ENCODE measurements at places on chromosomes 6 and 20.

- no peak for DNase-seq
Observed at GRCh38 chr6:133972388-133972787, 19.4 kb downstream of the TBPL1 start.

DNA sequence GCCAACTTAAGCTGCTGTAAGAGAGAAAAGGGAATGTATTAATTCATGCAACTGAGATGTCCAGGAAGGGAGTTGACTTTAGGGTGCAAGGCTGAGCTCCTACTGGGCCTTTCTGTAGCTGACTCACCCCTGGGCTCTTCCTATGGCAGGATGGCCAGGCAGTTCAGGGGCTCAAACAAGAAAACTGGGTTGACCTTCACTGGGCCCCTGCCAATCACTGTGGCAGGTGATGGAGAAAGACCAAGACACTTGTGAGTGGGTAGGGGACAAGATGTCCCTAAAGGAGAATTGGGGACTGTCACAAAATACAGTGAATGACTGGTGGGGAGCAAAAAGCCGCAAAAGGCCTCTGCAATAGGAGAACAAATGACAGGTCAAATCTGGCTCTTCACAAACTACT lies 21.5 kb upstream of the RALGAPA2 start:
- DNase-seq = no peak

GRCh38 chr6:124983383-124984083 lies 21.3 kb downstream of the RNF217 start:
- DNase-seq = no peak

- DNase-seq = no peak
Observed at GRCh38 chr6:107801173-107801886, 22.8 kb downstream of the SCML4 start.

- no peak for DNase-seq
Observed at GRCh38 chr20:1876975-1877608, 18.1 kb upstream of the SIRPA start.

GRCh38 chr20:41320976-41321375 lies 3.4 kb upstream of the ZHX3 start:
- no peak for DNase-seq

- DNase-seq = no peak
Observed at GRCh38 chr6:72261554-72261953, 360.3 kb upstream of the KCNQ5 start.

DNA sequence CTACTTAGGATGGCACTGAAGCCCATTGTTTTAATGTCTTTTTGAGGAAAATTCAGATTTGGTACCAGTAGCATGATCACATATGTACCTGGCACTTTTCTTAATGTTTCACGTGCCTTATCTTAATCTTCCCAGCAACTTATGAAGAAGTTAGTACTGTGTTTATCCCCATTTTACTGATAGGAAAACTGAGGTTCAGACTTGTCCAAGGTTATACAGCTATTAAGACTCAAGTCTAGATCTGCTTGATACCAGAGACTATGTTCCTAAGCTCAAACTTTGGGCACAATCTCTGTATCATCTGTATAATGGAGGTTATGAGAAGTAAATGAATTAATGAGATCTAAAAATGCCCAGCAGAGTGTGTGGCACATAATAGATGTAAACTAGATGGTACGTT lies 179.7 kb upstream of the SUPT3H start:
- no peak for DNase-seq

GRCh38 chr6:121319112-121319553 lies 15.1 kb downstream of the TBC1D32 start:
- DNase-seq = no peak

DNA sequence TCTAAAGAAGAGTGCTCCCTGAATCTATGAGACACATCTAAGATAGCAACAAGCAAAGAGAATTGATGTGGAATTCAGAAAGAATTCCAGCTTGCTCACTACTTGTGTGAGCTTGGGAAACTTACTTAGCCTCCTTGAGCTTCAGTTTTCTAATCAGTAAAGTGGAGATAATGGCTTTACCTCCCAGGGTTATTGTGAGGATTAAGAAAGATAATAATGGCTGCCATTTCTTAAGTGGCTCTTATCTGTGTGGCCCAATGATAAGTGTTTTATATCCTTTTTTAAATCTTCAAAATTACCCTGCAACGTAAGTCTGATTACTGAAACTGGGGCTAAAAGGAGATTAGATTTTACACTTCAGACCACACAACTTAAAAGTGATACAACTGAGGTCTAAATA lies 418.5 kb downstream of the LMBRD1 start:
- DNase-seq = no peak

- DNase-seq = no peak
Observed at GRCh38 chr20:7232796-7233195, 465.3 kb downstream of the BMP2 start.

- DNase-seq = no peak
Observed at GRCh38 chr6:24847402-24847801, 48.7 kb upstream of the ARMH2 start.

- no peak for DNase-seq
Observed at GRCh38 chr6:39899554-39900295, 34.5 kb downstream of the MOCS1 start.

DNA sequence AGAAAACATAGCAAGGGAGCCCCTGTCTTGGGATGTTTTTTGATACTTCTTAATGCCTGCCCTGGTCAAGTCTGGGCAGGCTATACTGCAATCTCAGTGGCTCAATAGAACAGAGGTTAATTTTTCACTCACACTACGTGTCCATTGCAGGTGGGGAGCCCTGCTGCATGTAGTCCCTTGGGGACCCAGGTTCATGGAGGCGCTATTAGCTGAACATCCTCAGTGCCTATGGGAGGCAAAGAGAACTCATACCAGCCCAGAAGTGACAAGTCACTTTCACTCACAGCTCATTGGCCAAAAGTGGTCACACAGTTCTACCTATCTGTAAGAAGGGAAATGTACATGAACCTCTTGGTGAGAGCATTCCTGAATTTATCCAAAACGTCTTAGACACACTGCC lies 23.2 kb downstream of the CGA start:
- DNase-seq = no peak

DNA sequence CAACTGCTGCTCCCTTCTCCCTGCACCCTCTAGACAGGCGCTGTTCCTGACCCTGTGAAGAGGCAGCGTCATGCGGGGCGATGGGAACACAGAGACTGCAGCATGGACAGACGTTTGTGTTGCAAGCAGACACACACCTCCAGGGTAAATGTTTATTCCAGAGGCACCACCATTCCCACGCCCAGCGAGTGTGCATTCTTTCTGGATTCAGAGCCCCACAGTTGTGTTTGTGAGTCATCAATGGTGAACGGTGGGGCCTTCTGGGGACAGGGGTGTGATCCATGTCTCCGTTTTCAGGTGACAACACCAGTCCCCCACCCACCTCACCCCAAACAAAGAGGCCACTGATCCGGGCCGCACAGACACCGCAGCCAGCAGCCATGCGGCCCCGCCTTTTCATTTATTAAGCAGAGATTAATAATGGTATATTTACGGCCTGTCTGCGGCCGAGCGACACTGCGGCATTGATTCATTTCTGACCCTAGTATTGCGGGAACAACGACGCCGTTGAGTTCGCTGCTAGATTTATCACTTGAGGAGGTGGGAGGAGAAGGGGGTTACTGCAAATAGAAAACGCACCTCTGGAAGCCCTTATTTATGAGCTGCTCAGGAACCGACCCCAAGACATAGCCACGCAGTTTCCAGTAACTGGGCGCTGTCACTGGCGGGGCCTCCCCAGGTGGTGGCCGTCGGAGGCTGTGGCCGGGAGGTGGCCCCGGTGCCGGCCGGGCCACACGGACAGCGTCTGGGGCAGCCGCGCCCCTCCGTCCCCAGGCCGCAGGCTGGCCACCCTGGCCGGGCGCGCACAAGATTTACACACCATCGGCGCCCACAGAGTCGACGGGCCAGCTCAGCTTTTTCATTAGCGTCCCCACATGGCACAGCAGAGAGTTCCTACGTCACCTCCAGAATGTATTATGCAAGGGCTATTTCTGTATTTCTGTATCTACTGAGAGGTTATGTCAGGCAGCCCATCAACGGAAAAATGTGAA lies 367.6 kb downstream of the THBS2 start:
- DNase-seq = no peak

GRCh38 chr20:48238781-48239180 lies 453.5 kb upstream of the SULF2 start:
- no peak for DNase-seq

DNA sequence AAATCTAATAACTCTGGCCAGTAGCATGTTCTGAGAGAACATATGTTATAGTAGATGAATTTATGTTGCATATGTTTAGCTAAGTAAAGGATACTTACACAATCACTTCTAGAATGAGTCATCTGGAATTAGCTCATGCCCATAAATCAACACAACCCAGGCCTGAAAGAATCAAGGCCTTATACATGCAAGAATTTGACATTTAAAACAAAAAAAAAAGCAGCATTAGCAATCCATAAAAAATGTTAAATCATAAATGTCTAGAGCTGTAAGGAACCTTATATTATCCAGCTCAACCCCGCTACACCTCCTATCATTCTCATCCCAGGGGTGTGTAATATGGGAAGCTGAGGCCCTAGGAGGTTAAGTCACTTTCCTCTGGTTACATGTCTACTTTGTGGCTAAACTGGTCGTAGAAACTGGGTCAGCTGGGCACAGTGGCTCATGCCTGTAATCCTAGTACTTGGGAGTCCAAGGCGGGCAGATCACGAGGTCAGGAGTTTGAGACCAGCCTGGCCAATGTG lies 105.2 kb upstream of the CARMIL1 start:
- DNase-seq = no peak

DNA sequence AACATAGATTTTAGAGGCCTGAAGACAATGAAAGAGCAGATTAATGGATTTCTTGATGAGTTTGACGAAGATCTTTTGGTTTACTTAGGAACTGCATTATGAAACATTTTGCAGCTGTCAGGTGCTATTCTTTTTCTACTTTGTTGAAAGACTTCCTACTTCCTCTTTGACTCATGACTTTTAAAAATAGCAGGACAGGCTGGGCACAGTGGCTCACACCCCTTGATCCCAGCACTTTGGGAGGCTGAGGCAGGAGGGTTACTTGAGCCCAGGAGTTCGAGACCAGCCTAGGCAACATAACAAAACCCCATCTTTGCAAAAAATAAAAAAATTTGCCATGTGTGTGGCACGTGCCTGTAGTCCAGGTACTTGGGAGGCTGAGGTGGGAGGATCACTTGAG lies 52.0 kb downstream of the ITCH start:
- DNase-seq = no peak

GRCh38 chr6:88869263-88870020 lies 94.0 kb downstream of the RNGTT start:
- no peak for DNase-seq

DNA sequence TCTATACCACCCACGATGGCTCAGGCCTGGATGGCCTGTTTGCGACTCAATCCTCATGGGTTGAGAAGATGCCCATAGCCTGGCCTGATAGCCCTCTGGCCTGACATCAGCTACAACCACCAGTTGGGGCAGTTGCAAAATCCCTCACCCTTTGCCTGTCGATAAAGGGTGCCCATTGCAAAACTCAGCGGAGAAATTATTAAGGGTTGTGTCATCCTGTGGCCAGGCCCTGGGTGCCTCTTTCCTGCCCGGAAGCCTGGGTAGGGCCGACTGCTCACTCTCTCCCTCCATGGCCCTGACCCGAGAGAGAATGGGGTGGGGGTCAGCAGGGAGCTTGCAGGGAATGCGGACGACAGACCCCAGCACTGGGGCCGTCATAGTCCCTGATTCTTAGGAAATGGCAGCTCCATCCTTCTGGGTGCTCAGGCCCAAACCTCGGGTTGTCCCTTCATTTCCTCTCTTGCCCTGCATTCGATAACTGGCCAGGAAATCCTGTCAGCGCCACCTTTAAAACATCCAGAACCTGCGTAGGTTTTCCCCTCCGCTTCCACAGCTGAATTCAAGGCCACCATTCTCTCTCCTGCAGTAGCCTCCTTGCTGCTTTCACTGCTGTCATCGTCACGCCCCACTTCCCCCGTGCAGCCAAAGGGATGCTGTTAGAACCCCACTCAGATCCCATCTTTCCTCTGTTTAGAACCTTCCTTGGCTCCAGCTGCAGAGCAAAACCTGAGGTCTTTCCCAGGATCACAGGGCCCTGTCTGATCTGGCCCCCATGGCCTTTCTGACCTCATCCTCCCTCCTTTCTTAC lies 31.1 kb downstream of the CEBPB start:
- no peak for DNase-seq

- DNase-seq = peak; percentile 37
Observed at GRCh38 chr6:155314773-155315515, 660 bp upstream of the TFB1M start.

GRCh38 chr20:10622657-10623418 lies 51.0 kb downstream of the JAG1 start:
- no peak for DNase-seq

DNA sequence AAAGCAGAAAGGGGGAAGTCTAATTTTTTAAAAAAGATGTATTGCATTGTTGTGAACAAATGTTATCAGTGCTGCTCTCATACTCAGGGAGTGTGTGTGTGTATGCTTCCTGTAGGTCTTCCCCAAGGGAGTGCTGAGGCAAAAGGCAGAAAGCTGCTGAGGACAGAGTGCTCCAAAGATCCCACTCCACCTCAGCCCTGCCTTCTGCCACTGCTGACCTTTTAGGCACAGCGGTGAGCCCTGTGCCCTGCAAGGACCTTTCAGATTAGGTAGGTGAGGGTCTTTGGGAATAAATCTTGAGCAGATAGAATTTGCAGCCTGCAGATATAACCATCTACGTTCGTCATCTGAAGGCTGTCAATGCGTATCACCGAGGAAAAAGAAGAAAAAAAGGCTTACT lies 756.4 kb upstream of the MMS22L start:
- DNase-seq = no peak

DNA sequence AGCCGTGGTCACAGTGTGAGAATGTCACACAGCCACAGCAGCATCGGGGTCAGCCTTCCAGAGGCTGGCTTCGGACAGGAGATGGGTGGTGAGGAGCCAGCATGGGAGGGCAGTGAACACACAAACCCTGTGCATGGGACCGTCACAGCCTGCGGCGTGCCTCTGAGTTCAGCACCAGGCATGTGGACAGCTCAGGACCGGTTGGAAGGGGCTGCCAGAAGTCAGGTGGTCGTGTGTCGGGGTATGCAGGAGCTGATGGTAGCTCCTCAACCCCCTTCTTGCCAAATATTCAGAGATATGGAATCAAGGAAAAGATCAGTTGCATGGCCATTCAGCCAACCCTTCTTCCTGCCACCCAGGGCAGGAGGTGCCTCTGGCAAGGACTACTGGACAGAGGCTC lies 28.2 kb downstream of the MYT1 start:
- no peak for DNase-seq

GRCh38 chr6:144834426-144835038 lies 549.4 kb downstream of the UTRN start:
- DNase-seq = no peak

GRCh38 chr6:158357570-158358216 lies 45.4 kb downstream of the TULP4 start:
- no peak for DNase-seq

DNA sequence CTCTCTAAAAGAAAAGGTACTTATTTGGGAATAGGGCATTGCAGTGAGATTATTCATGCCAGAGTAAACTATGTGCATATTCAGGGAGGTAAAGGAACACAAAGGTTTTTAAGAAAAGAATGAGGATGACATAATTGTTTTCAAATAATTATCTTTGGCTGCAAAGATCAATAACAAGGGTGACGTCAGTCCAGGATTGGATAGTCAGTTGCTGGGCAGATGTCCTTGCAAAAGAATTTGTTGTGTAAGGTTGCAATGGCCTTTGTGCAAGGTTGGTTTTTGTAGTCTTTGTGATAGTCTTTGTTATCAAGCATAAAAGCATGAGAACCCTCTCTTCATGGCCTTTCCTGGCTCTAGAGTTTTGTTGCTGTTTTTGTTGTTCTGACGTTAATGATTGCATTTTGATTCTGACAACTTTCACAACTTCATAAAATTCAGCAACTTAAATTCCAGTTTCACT lies 17.7 kb downstream of the LOC128125822 start:
- no peak for DNase-seq

- DNase-seq = no peak
Observed at GRCh38 chr6:40336940-40337760, 250.0 kb downstream of the LRFN2 start.

All from T-helper 2 cell (primary cell).